ENCODE measurements at places on chromosomes 5 and 9.

DNA sequence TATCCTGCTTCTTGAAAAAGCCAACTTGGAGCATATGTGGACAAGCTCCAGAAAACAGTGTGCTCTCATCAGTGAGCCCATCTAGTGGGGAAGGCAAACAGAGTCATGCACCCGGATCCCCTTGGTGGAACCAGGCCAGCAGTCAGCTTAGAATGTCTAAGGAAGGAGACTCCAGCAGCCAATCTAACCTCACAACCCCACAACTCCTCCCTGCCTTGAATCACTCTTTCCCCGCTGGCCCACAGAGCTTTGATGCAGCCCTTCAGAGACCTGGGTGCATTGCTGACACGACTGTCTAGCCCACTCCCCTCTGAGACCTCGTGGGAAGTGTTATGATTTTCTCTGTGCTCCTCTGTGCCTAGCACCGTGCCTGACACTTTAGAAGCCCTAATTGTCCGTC is 623.7 kb downstream of the BNC2 start:
- no peak for DNase-seq

DNA sequence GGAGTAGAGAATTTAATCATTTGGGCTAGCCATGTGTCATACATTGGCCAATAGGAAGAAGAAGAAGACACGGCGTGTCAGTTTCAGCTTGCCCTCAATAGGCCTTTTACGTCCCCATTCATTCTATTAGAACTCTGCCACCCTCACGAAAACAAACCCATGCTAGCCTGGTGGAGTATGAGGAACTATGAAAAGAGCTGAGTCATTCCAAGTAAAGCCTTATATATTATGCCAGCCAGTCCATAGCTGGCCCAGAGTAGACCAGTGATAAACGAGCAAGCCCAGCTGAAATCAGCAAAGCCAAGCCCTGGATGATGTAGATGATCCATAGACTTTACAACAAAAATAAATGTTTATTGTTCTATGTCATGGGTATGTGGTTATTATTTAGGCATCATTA is 895.1 kb downstream of the TLE1 start:
- no peak for DNase-seq

- no peak for DNase-seq
These were observed 22.3 kb upstream of the ZNF474 start for GRCh38 chr5:122107016-122107415.

DNA sequence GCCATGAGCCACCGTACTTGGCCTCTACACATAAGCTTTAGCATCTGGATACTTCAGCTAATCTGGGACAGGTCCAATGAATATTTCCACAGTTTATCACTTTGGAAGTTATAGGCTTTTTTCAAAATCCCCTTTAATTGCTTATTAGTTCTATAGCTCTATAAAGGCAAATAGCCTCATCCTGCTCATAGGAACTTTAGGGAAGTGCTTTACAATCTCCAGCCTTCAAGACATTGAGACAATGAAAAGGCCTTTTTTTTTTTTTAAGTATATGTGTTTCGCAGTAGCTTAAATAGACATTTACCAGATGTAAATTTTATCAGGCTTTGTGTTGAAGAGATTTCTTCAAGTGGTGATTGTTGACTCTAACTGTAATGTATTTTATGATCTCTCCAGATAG is 224.2 kb downstream of the ARL15 start:
- no peak for DNase-seq

GRCh38 chr9:136316271-136316751 is 11.0 kb upstream of the GPSM1 start:
- DNase-seq = no peak

DNA sequence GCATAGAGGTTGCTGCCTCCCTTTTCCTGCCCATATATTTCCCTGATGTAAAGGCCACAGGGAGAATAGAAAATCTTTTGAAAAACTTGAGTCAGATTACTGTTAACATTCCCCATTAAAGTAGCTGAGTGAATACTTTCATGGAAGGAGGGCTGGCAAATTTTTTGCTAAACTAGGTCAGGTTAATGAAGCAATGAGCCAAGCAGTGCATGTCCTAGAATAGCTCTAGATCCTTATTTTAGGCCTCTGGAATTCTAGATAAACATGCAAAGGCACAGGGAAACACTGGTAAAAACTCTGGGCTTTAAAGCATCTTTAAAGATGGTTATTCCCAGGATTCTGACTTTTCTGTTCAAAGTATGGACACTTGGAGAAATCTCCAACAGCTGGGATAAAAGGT is 27.9 kb downstream of the TTC1 start:
- DNase-seq = no peak

DNA sequence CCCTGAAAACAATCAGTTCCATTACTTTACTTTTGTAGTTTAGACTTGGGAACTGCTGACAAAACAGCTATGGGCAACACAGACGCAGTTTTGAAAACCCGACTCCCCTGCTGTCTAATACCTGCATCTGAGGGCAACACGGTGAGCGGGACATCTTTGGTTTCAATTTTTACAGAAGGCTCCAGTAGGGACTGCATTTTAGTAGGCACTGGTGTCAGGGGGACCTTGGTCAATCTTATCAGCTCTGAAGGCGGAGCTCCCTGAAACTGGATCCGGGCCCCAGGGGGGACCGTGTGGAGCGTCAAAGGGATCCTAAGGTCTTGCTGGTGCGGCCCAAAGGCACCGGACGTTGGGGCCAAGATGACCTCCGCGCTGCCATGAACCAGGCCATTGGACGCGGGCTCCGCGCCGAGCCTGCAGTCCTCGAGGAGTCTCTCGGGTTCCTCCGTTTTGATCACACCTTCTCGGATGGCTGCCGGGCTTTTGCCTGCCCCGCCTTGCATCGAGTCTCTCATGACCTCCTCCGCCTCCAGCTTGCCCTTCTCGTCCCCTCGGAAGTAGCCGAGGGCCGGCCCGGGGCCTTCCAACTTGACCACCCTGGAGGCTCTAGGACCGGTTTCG is 1.1 kb downstream of the SOX30 start:
- no peak for DNase-seq

- DNase-seq = no peak
These were observed 255.7 kb upstream of the RGMB start for GRCh38 chr5:98517560-98518366.

DNA sequence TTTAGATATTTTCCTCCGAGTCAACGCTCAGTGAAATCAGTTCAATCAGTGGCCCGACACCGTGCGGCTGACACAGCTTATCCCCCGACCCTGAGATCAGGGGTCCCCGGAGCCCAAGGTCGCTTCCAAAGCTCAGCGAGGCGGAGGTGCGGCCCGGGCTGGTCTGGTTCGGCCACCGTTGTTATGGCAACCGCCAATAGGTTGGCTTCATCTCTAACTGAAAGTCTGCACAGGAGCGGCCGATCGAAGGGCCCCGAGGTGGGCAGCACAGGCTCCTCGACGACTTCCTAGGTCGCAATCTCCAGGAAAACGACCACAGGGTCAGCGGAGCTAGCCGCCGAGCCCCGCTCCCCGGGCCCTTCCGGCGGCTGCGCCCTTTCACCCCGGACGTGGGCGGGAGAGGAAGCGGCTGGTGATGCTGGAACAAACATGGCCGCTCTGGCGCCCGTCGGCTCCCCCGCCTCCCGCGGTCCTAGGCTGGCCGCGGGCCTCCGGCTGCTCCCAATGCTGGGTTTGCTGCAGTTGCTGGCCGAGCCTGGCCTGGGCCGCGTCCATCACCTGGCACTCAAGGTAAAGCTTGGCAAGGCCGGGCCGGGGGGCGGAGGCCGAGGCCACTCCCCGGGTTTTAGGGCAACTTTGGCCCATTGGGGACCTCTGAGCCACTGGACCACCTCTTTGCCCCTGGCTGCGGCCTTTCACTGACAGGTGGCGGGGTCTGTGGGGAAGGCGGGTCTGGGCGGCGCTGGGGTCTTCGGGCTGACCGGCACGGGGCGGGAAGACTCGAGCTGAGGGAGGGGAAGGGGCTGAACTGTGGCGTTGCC is at the start of gene GPR107:
Gene GPR107 (plus strand): TSS at position 403 of the 821 bp plus-strand sequence. CDS start 27 bp downstream, at position 430.
- DNase-seq = peak; percentile 52

GRCh38 chr9:14345354-14346230 is 31.7 kb upstream of the NFIB start:
- no peak for DNase-seq

GRCh38 chr9:19101203-19101602 is 1.5 kb downstream of the HAUS6 start:
- DNase-seq = no peak

DNA sequence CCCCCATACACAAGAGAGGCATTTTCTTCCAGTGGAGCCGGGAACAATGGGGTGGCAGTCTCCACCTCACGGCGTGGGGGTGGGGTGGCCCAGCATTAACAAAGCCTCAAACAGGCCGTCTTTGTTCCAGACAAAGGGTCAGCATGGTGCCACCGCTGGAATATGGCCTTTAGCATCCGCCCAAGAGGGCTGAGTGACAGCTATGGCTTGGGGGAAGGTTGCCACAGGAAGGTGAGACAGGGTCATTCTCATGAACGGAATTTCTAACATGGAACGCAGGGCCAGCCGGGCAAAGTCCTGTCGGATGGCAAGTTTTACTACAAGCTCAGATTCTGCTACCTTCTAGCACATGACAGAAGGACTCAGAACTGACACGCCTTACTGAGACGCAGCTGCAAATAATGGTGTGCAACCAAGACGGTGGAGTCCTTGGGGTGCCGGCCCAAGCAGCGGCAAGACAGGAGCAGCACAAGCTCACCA is 64.0 kb downstream of the OTULIN start:
- no peak for DNase-seq

DNA sequence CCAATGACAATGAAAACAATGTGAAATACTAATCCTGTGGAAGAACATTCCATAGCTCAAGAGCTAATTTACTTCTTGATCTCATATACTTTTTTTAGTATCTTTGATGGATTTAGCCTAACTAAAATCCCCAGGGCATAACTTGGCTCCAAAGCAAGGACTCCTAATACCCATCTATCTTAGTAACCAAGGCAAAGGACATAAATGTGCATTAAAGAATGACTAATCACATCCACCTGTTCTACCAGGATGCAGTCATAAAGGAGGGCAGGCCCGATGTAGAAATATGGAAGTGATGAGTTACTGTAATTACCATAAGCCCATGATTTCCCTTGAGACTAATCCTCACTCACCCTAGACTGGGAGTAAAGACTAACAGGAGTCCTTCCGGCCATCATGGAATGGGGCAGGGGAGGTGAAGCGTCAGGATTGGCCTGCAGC is 56.9 kb downstream of the KIF24 start:
- DNase-seq = no peak

GRCh38 chr9:75186767-75187380 is 98.6 kb downstream of the OSTF1 start:
- no peak for DNase-seq

- DNase-seq = no peak
These were observed 11.0 kb upstream of the TRAF1 start for GRCh38 chr9:120937596-120937995.

DNA sequence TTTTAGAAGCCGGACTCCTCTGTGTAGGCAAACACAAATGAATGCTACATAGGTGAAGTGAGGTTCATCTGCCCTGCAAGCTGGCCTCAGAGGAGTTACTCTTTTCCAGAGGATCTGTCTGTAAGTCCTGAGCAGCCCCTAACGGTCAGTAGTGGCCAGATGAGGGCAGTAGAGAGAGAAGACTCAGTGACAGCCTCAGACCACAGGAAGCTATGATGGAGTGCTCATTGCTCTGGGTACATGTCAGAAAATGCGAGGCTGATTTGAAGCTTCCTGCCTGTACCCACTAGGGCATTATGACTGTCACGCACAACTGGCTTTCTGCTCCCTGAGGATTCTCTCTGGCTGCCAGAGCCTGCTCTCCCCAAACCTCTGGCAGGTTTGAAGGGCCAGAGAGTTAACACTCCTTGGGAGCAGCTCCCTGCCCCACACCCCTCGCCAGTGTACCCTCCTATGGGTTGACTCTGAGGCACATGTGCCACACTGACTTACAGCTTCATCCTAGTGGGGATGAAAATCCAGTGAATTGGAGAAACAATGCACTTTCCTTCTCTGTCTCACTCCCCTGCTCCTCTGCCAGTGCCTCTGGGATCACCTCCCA is 141.5 kb downstream of the GABRG2 start:
- DNase-seq = no peak

DNA sequence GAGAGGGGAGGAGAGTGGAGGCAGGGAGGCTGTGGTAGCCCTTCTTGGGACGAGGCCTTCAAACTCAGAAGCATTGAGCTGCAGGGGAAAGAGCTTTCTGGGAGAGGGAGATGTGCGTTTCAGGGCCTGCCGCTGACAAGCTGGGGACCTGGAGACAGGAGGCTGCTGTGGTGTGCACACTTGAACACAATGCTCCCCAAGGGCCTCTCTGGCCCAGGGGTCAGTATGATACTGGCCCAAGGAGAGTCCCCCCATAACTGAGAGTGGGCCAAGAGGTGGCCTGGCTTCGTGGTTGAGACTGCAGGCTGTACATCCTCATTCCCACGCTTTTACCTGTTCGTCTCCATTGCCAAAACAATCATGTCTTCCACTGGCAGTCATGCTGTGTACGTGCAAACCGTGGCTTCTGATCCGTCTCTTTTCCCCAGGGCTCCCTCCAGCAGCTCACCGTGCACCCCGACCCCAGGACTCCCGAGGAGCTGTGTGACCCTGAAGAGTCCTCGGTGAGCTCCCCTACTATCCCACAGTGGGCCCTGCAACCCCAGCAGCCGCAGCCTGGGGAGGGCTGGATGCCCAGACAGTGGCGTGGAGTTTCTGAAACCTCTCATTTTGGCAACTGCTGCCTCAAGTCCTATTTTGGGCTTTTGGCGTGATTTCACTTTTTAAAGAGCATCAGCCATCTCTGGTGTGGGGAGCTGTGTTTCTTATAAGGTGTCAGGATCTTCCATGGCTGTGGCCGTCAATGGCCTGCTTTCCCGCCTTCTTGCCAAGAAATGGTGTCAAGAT is 43.4 kb downstream of the COL15A1 start:
- no peak for DNase-seq

GRCh38 chr9:116378873-116379272 is 225.3 kb downstream of the PAPPA start:
- no peak for DNase-seq

GRCh38 chr9:117963493-117964090 is 259.4 kb downstream of the TLR4 start:
- no peak for DNase-seq

- DNase-seq = no peak
These were observed 6.8 kb upstream of the PRUNE2 start for GRCh38 chr9:76912636-76913275.

- DNase-seq = no peak
These were observed 39.1 kb upstream of the GZMA start for GRCh38 chr5:55063220-55063863.

DNA sequence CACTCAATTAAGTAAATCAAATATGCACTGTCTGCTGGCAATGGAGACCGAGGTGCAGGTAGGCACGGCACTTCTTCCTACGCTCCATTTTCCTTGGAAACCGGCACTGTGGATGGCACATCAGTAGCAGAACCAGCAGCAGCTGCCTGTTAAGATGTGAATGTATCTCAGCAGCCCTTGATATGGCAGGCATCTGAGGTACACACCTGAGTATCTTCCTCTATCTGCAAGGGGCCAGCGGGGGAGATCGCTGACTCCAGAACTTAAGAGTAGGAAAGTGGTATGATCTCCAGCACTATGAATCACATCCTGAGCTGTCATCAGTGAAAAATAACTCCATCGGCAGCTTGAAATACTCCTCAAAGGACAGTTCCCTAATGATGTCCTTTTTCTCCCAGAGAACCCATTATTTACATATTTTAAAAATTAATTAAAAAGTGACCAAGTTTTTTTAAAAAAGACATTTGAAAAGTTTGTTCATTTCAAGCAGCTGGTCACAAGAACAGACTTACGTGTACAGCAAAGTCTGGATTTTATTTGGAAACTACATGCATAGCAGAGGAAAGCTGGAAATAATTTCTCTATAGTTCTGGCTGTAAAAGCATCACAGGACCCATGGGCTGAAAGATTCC is 97.1 kb downstream of the ADAMTS12 start:
- no peak for DNase-seq

- DNase-seq = no peak
These were observed 839.3 kb upstream of the WWC1 start for GRCh38 chr5:167452136-167452535.

Data from bone marrow (tissue), 2 donors.